ENCODE measurements at places on chromosomes 11 and 22.
A peak's percentile ranks its signal among the peaks of the same experiment; 100 is the strongest.

DNA sequence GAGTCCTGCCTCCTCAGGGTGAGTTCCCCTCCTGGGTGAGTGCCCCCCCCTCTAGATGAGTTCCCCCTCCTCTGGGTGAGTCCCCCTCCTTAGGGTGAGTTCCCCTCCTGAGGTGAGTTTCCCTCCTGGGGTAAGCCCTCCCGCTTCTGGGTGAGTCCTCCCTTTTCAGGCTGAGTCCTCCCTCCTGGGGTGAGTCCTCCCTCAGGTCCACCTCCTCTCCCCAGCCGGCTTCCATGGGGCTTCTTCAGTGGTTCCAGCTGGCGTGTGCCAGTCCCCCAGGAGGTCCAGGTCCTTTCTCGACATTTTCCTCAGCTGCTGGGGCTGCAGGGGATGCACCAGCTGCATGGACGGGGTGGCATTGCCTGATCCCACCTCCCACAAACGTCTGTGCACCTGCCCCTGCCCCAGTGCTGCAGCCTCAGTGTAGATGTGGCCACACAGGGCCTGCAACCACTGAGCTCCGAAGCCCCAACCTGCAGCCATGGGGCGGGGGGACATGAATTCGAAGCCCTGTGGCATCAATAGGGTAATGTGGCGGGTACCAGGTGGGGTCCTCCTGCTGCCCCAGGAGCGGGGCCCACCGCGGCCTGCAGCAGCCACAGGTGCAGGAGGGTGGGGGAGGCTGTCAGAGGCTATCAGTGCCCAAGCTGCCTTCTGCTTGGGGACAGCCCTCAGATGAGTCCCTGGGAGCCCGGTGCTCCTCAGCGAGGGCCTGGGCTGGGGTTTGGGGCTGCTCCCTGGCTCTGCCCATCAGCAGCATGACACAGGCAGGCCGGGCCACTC is 101.3 kb upstream of the FGF3 start:
- no peak for DNase-seq

GRCh38 chr11:113779496-113779895 is at the start of gene CLDN25:
CLDN25 (plus strand) TSS chr11:113779796; CDS start chr11:113779796, 0 bp downstream.
- no peak for DNase-seq

- no peak for DNase-seq
Measured at GRCh38 chr11:69007975-69008381, 5.1 kb downstream of the MRGPRF start.

GRCh38 chr11:16804104-16804947 is 65.9 kb downstream of the C11orf58 start:
- DNase-seq: no peak

GRCh38 chr11:129728581-129728980 is 87.1 kb upstream of the TMEM45B start:
- DNase-seq: no peak

DNA sequence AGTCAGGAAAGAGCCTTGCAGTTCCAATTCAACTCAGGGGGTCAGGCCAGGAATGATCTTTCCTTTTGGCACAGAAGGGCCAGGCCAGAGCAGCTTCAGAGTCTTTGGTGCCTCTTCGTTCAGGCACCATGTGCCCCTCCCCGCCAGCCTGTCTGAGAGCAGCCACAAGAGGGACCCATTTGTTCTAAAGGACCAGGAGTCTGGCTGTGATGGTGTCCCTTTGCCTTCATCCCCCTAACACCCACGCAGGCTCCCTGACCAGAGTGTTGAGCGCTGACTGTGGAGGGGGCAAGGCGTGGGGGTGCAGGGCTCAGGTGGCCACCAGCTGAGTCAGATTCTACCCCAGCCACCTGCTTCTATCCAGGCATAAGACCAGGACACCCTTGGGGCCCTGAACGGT is 156.4 kb downstream of the TTC17 start:
- peak; percentile 73 for DNase-seq

DNA sequence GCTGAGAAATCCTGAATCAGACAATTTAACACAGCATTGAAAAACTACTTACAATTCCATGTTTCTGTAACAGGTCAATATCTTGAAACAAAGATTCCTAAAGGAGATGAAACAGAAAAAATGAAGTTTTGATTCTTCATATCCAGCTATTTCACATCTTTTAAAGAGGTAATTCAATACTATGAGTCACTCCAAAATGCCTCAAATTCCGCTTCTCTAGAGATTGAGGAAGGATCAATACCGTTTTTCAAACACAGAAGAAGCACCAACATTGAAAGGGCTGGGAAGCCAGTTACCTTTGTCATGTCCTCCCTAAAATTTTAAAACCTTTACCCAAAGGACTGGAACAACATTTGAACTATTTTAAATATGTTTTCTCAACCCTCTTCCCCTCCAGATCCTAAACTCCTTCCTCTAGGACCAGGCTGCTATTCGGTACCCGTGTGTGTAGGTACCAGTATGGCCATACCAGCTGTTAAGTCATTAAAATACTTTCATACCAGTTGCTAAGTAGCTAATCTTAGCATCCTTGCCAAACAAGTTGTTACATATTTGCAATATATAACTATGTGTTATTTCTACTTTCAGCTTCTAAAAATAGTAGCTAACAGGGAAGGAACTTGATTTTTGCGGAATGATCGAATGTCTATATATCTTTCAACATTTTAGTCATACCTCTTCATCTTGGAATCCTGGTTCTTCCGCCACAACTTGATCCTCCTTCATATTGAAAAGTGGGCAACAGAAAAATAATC is 2.3 kb downstream of the DMC1 start:
- no peak for DNase-seq

DNA sequence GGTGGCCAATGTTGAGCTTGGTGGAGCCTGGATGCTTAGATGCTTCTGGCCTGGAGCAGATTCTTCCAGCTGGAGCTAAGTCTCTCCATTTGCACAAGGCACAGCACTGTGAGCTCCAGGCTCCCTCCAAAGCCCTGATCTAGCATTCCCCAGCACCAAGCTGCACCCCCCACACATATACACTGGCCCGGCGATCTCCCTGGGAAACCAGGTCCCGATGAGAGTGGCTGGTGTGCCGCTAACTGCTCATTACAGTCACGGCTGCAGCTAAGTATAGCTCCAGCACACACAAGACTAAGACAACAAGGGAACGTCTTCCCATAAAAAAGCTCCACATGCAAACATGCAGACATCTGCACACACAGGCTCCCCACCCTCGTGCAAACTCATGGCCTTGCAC is 17.6 kb downstream of the KCNC1 start:
- DNase-seq: no peak

- DNase-seq: no peak
Measured at GRCh38 chr22:19871845-19872778, 17.4 kb upstream of the GNB1L start.

DNA sequence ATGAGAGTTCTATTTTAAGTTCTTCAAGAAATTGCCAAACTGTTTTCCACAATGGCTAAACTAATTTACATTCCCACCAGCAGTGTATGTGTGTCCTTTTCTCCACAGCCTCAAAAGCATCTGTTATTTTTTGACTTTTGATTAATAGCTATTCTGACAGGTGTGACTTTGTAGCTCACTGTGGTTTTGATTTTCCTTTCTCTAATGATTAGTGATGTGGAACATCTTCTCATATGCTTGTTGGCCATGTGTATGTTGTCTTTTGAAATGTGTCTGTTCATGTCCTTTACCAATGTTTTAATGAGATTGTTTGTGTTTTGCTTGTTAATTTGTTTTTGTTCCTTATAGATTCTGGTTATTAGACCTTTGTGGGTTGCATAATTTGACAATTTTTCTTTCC is 18.0 kb upstream of the RAB38 start:
- DNase-seq: no peak

DNA sequence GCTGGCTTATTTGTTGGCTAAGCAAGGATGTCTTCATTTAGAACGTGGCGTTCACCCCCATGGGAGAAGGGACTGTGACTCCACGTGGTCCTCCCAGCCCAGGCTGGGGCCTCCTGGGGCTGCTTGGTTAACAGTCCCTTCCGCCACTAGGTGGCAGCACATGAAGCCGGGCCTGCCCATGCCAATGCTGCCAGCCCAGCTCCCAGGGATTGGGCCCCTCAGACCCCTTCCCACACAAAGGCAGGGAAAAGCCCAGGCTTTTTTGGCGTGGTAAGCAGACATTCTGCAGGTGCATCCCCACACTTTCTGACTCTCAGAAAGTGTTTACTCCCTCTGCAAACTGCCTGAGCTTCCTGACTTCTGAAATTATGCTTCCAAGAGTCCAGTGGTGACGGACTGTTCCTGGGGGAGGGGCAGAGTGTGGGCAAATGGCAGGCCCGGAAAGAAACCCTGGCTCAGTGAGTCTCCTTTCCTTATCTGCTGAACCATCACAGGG is 3.1 kb downstream of the CBX6 start:
- DNase-seq: peak; percentile 91

DNA sequence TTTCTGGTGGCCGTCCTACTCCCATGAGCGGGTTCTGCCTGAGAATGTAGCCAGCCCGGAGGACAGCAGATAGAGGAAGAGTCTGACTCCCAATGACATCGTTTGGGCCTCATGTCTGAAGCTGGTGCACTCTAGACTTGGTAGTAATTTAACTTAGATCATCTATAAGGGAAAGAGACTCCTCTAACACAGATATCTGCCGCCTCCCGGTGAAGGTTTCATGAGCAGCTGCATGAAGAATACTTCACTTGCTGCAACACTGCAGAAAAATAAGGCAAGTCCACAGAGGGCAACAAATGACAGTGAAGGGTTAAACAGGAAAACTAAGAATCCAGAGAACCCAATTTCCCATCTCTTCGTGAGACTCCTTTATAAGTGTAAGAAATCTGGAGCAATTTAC is 5.9 kb upstream of the ARL2 start:
- no peak for DNase-seq

DNA sequence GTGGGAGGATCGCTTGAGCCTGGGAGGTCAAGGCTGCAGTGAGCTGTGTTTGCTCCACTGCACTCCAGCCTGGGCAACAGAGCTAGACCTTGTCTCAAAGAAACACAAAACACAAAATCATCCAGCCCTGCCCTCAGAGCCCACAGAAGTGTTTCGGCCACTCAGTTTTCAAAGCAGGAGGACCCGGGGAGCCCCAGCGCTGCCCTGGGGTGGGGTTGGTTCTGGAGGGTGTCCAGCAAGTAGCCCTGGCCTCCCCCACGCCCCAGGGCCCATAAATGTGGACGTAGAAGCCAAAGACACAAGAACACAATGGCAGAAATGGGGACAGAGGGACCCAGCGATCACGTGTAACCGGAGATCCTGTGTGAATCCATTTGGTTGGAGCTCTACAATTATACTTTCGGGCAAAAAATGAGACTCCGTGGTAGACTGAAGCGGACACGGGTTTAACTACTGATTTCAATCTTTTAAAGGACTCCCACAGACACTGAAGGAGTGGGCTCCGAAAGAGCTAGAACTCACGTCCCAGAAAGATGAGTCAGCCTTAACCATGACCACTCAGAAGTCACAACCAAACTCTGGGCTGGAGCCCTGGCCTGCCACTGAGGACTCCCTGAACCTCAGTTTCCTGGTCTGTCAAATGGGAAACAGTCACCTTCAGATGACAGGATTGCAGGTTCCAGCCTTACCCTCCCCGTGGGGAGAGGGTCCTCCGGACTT is 9.0 kb upstream of the CYTH4 start:
- no peak for DNase-seq

DNA sequence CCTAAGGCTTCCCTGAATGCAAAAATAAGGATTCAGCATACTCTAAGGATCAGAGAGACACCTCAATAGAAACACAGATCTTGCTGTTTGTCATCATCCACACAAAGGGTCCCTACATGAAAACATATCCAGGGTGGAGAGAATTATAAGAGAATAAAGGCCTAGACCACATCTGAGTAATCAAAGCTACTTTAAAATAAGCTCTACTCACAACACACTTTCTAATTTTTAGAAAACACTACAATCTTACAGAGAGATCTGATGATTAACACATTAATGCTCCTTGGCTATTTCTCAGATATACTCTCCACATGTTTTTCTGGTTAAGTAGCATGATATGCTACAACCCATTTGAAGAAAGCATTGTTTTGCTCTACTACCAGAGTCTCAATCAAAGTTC is 108.2 kb downstream of the ETS1 start:
- no peak for DNase-seq

DNA sequence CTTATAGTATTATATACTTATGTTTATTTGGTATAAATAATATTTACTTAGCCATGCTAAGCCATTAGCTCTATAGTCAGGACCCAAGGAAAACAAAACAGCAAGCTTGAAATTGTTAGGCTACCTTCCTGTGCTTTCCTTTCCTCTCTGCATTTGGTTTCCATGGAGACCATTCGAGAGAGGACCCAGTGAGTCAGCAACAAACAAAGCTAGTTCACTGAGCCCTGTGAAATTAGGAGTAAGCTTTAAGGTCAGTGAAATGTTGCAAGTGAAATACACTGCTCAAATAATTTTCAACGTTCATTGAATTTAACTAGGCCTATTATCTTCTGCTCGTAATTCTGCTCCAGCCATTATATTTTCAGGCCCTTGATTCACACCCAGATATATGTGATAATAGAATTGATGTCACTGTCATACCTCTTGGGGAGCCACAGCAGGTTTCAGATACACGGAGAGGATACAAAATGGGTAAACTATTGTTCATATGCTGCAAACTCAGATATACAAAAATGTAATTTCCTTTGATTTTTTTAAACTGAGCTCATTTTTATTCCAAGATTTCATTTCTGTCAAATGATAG is 9.1 kb upstream of the OR10D3 start:
- no peak for DNase-seq

GRCh38 chr11:125944350-125945010 is 1.4 kb upstream of the VSIG10L2 start:
- no peak for DNase-seq

- DNase-seq: peak; percentile 85
Measured at GRCh38 chr11:4636962-4637661, at the start of gene OR51D1. OR51D1 (plus strand) TSS chr11:4637477; CDS start chr11:4639791, 2,314 bp downstream.

GRCh38 chr22:29821291-29822016 is 16.6 kb downstream of the ASCC2 start:
- DNase-seq: peak; percentile 65

GRCh38 chr22:26023104-26023775 is 146.0 kb upstream of the SEZ6L start:
- no peak for DNase-seq

GRCh38 chr11:36270701-36271100 is 18.5 kb downstream of the COMMD9 start:
- DNase-seq: no peak

GRCh38 chr11:116960930-116961329 is 123.5 kb upstream of the APOA1 start:
- no peak for DNase-seq

DNA sequence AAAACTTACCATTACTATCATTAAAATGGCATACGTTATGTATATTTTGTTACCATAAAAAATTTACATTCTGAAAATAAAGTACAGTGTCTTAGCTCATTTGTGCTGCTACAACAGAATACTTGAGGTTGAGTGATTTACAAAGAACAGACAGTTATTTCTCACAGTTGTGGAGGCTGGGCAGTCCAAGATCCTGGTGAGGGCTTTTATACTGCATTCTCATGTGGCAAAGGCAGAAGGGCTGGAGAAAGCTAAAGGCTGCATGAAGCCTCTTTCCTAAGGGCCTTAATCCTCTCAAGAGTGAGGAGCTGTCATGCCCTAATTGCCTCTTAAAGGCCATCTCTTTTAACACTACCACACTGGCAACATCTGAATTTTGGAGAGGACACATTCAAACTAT is 13.3 kb downstream of the GGTLC2 start:
- DNase-seq: peak; percentile 36

GRCh38 chr11:65643971-65644370 is 6.1 kb downstream of the SIPA1 start:
- no peak for DNase-seq
